ENCODE measurements at places on chromosomes 4 and X.

- DNase-seq, result peak; percentile 39
Observed at GRCh38 chr4:26568446-26568994, 15.4 kb upstream of the TBC1D19 start.

DNA sequence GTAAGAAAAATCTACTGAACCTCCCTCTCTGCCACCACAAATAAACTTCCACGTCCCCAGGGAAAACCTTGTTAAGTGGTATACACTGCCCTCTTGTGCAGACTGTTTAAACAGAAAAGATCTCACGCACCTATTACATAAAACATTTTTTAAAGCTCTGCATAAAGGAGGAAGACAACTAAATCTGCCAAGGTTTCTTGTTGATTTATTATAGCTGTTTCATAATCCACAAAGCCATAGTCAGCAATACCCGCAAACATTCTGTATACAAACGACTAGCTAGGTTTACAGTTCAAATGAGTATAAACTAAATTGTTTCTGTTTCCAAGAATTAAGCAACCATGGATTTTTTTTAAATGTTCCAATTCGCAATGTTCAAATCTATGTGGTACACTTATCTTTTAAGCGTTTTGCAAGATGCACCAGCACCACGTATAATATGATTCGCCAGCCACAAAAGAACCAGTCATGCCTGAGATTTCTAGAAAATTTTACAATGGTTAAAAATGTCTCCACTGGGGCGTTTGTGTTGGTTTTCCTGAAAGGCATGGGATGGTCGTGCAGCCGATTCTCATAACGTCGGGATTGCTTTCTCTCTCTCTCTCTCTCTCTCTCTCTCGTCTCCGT, 164.6 kb downstream of the PRKX start:
- DNase-seq, result peak; percentile 56

DNA sequence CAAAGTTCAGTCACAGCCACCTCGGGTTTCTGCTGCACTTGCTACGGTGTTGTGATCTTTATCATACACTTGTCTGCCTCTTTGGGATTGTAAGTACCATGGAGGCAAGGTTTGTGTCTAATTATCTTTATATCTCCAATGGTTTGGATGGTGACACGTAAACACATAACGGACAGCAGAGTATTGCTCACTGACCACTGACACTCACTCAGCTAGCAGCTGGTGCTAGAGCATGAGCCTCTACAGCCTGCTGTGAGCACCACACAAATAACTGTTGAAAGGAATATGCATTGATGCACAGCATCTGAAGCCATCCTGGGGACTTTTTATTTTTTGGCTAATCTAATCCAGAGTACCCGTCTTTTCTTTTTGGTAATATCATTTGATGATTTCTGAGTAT, 156.0 kb downstream of the DCLK2 start:
- DNase-seq, result no peak

- DNase-seq, result no peak
Observed at GRCh38 chr4:152903658-152904057, 32.5 kb upstream of the FHDC1 start.

GRCh38 chr4:183321079-183321478, 1.0 kb upstream of the CLDN22 start:
- no peak for DNase-seq

DNA sequence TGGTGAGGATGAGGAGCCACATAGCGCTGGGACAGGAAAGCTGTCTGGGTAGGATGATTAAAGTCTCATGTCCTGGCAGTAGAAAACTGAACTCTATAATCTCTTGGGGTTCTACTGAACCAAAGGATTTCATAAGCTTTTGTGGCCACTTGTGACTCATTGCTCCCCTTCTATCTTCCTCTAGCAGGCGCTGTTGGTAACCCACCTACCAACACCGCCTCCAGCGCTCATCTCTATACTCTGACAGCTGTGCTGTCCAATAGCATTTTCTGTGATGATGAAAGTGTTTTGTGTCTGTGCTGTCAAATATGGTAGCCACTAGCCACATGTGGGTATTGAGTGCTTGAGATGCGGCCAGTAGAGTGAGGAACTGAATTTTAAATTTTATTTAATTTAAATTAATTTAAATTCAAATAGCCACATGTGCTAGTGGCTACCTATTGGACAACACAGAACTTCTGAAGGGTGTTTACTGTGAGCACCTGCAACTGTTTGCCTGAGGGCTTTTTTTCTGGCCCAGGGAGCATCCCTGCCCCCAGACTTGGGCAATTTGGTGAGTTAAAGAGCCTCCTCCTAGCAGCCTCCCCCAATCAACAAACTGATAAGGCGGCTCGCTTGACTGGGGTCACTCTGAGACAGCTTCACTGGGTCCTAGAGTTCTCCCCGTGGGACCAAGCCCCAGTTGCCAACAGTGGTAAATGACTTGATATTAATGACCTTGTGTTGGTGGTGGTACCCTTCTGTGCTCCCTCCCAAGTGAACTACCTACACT, 169.2 kb upstream of the ATP6AP2 start:
- DNase-seq, result no peak

- no peak for DNase-seq
Observed at GRCh38 chr4:137156054-137156453, 376.2 kb downstream of the PCDH18 start.

- DNase-seq, result no peak
Observed at GRCh38 chr4:24417206-24417605, 167.1 kb downstream of the DHX15 start.

DNA sequence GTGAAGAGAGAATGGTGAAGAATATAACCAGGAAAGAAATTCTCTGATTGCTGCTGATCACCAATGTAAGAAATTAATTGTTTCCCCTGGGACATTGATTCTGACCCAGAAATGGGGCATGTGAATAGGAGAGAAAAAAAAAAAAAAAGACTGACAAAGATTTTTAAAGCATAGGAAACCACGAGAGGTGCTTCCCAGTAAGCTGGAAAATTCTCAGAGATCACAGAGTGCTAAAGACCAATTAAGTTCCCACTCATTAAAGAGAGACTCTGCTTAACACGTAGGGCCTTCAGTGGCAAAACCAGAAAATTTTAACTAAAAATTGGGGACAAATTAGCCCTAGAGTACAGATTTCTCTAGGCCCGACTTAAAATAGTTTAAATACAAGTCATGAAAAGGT, 604.4 kb downstream of the ARAP2 start:
- DNase-seq, result no peak

GRCh38 chr4:143658336-143658735, 42.1 kb downstream of the FREM3 start:
- no peak for DNase-seq

DNA sequence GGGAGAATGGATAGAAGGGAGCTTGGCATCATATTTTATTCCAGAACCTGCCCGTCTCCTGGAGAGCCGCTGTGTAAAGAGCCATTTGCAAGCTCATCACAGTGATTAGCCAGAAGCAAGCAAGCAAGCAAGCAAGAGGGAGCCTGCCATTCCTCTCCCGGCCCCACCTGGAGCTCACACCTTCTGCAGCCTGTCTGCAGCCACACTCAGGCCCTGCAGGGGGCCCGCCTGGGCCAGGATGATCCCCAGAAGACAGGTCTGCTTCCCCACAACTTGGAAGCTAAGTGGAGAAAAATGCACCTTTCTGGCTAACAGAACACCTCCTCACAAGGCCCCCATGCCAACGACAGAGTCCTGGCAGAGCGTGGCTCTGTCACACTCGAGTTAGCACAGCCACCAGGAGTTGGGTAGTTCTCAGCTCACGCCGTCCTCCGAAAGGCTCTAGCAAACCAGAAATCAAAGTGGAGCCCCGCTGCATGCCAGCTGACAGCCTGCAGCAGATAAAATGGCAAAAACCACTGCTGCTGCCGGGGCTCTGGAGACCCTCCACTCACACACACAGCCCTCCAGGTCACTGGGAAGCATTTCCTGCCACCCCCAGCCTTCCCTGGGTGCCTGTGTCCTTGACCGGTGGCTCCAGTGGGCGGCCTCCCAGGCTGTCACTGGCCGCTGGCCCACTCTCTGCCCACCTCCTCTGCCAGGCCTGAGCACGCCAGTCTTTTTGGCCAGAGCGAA, 54.9 kb downstream of the DCTD start:
- DNase-seq, result no peak

GRCh38 chr4:15547392-15547791, 77.7 kb downstream of the CC2D2A start:
- DNase-seq, result no peak

DNA sequence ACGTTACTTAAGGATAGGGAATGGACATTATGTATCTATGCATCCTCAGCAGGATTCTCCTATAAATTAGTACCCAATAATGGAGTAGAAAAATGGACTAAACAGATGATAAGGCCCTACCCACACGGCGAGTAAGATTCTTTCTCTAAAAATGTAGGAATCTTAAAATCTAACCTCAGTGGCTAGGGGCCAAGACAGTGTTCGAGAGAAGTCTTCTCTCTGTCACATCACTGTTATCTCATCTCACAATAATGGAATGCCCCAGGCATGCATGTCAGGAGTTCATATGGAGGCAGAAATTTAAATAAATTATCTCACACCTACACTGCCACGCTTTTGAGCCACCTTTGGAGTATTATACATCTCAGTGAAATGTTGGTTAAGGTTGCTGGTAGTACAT, 132.9 kb downstream of the LDB2 start:
- no peak for DNase-seq

DNA sequence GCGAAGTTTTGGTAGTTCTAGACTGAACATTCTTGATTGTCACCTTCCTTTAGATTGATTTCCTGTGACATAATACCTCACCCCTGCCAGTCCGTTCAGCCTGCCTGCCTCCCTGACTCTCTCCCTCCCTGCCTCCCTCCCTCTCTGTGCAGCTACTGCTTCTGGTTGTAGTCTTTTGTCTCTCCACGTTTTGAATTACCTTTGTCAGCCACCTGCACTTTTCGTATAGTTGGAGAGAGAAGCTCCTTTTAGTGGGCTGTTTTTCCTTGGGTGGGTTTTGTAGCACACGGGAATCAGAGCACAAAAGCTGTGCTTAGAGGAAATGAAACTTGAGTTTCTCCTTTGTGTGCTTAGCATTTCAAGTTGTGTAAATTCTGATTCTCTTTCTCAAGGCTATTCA, 32.6 kb upstream of the MSMO1 start:
- DNase-seq, result no peak

GRCh38 chrX:48589482-48590162, 7.7 kb upstream of the WDR13 start:
- no peak for DNase-seq

- no peak for DNase-seq
Observed at GRCh38 chrX:64190136-64190740, 15.3 kb downstream of the AMER1 start.

DNA sequence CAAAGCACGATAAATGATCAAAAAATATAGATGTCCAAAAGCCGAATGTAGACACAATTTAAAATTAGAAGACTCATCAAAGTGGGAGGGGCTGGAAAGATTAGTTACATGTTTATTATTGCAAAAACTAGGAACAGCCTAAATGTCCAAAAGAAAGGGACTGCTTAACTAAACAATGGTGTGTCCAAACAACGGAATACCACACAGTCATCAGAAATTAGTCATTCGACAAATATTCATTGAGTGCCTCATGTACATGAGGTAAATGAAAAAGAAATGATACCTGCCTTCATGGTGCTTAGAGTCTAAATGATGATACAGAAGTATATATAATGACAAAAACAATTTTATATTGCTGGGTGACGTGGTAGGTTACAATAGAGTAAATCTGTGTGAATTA, 139.7 kb downstream of the MAML3 start:
- no peak for DNase-seq

DNA sequence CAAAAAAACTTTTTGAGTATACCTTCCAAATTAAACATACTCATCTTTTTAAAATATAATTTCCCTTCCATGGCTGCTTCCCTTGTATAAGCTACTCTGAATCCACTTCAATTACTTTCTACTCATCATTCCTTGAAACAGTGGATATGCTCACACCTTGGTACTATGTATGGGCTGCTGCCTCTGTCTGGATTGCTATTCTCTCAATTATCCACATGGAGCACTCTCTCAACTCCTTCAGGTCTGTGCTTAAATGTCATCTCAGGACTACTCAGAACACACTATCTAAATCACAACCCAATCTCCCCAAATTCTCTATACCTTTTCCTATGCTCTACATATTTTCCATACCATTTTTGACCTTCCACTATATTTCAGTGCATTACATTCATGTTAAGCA, 898.9 kb upstream of the EPHA5 start:
- DNase-seq, result no peak

GRCh38 chr4:138866314-138866713, 149.3 kb upstream of the NOCT start:
- no peak for DNase-seq

GRCh38 chr4:155787113-155787710, 28.4 kb downstream of the GUCY1B1 start:
- peak; percentile 31 for DNase-seq

GRCh38 chr4:6825403-6825802, 42.9 kb downstream of the KIAA0232 start:
- DNase-seq, result no peak

DNA sequence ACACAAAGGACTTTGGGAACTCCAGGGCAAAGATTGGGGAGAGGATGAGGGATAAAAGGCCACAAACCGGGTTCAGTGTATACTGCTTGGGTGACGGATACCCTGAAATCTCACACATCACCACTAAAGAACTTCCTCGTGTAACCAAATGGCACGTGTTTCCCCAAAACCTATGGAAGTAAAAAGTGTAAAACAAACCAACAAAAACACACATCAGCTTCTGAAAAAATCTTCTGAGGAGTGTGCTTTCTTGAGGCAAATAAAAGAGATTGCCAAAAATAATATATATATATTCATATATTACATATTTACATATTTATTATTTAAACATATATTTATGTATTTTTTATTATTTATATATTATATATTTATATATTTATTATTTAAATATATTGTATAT, 3.9 kb downstream of the P2RY8 start:
- no peak for DNase-seq

GRCh38 chr4:54677416-54677815, 19.7 kb downstream of the KIT start:
- no peak for DNase-seq

DNA sequence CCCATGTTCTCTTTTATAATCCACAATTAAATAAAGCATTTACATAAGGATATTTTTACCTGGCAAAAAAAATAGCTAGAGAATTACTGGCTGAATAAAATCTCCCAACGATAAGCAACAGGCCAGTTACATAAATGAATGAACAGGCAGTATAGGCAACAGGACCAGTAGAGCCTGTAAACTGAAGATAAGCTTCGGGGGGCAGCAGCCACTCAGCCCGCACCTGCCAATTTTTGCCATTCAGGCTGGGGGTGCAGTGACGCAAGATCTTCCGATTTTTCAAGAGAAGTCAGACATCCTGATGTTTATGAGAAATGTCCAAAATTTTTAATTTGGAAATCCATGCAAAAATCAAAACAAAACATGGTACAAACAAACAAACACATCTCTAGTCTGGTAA, 49.0 kb upstream of the CDKN2AIP start:
- DNase-seq, result no peak

GRCh38 chrX:43108828-43109227, 330.9 kb upstream of the PPP1R2C start:
- no peak for DNase-seq

DNA sequence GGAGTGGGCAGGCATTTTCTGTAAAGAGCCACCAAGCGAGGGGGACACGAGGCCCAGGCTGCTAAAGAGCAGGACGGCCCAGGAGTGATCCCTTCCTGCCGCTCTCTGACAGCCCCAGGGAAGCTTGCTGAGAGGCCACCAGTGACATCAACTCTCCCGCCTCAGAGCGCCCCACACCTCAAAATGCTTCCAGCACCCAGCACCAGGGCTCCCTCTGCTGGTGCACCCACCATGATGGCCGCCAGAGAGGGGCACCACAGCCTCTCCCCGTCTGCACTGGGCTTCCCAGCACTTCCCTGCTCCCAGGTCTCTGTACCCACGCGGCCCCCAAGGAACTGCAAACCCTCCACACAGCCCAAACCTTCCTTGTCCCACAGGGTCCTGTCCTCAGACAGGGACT, 40.4 kb downstream of the GAK start:
- DNase-seq, result peak; percentile 35

- DNase-seq, result no peak
Observed at GRCh38 chr4:154427149-154427548, 64.5 kb downstream of the DCHS2 start.
